ENCODE measurements at places on chromosomes 5 and 9. TPM values are rescaled to one million over a fixed set of nuclear protein-coding genes. Genes with fewer than 3 reads are reported as not detected.

Gene ITGA1
- polyA plus RNA-seq: 4.7 TPM

Gene SLC24A2
- polyA plus RNA-seq: 0.05 TPM

DNA sequence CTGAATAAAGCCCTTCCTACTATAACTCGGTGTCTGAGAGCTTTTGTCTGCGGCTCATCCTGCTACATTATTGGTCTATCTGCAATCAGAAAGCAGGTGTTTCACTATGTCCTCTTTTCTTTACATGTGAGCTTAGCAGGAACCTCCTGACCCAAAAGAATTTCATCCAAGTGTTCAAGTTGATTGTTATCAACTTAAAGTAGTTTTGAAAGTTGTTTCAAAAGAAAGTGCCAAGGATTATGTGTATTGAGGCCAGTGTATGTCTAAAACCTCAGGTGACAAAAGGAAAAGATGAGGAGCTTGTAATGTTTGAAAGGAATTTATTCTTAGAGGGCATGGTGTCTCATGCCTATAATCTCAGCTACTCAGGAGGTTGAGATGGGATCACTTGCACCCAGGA, 8.1 kb upstream of the SELENOP start:
- no peak for DNase-seq

DNA sequence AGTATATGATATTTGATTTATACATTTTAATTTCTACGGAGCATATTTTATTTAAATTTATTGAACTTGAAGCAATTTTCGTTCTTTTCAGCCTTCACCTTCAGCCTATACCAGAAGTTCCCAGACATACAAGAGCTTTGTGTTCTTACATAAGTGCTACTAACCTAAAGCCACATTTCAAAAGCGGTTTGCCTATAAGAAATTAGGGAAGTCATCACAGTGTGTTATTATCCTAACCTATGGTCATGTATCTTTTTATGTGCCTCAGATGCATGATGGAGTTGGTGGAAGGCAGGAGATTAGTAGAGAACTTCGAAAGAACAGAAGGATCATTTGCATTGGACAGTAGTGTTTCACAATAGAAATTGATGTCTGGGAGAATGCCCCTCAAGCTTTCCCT, 3.1 kb downstream of the KIF2A start:
- DNase-seq: no peak

Gene OR13C4
- polyA plus RNA-seq: not detected

DNA sequence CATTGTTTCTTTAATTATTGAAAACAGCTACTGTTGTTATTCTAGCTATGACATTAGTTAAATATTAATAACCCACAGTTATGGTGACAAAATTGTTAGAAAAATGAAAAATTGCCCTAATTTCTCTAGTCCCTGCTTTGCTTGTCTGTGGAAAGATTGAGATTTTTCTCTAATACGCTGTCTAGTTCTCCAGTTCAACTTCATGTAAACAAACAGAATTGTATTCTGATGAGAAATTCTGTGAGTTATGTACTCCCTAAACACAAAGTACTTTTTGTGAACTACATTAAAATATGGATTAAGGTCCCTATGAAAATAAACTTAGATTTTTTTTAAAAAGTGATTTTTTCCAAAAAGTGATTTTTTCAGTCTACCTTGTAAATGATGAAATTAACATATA, 8.7 kb downstream of the SLF1 start:
- no peak for DNase-seq

Gene DNM1
- 4.5 TPM for polyA plus RNA-seq

DNA sequence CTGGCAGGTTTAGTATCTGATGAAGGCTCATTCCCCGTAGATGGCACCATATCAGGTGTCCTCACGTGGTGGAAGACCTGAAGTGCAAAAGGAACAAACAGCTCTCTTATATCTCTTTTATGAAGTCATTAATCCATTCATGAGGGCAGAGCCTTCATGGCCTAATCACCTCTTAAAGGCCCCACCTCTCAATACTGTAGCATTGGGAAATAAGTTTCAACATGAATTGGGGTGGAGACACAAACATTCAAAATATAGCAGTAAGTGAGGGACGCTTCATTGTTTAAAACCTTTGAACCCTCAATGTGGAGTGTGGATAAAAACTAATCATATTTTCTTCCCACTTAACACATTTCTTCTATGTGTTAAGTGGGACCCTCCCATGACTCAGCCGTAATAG, 489.4 kb upstream of the WWC1 start:
- DNase-seq: no peak

DNA sequence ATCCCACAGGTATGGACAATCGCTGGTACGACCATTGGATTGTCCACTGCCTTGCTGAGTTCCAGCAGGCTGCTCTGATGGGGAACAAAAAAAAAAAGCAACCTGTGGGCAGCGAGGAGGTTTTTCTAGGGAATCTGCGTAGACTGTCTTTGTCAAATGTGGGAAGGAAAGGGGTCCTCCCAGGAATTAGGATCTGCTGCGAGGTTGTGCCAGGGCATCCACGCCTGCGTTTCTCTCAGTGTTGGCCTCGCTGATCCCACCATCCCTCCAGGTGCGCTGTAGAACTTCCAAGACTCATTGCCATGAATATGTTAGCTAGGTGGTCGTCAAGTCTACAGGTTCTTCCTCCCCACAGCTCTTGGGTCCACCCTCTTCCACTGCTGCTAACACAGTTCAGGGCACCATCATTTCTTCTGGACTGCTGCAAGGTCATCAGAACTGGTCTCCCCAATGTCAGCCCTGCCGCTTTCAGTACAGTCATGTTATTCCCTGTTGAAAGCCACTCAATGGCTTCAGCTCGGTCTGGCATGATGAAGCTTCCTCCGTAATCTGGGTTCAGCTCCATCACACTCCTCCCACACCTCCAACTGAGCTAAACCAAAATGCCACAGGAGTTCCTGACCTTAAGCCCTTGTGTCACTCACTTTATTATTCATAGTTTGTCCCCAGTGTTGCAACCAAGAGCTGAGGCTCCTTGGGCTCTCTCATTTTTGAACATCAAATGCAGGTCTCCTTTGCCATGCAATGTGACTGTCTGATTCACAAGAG, 79.5 kb upstream of the DMRT1 start:
- no peak for DNase-seq

DNA sequence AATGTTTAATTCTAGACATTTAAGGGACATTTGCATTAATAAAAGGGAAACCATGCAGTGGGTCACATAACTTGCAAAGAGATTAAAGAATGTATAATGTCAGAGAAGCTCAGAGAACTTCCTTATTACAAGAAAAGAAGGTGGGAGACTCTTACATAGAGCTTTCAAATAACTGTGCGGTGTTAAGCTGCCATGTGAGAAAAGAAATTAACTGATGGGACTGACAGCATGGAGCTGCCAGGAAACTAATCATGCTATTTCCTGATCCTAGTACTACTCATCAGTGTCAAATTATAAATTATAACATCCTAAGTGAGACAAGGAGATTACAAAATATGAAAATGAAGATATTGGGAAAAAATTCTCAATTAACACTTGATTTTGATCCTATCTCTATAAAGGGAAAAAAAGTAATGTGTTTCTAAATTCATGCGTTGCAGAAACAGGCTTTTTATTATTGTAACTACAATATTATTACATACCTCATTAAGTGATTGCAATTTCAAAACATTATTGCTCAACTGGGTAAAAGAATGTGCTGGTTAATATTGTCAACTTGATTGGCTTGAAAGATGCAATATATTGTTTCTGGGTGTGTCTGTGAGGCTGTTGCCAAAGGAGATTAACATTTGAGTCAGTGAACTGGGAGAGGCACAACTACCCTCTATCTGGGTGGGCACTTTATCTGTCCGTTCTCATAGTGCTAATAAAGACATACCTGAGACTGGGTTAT, 609.5 kb upstream of the NUDT12 start:
- DNase-seq: no peak

DNA sequence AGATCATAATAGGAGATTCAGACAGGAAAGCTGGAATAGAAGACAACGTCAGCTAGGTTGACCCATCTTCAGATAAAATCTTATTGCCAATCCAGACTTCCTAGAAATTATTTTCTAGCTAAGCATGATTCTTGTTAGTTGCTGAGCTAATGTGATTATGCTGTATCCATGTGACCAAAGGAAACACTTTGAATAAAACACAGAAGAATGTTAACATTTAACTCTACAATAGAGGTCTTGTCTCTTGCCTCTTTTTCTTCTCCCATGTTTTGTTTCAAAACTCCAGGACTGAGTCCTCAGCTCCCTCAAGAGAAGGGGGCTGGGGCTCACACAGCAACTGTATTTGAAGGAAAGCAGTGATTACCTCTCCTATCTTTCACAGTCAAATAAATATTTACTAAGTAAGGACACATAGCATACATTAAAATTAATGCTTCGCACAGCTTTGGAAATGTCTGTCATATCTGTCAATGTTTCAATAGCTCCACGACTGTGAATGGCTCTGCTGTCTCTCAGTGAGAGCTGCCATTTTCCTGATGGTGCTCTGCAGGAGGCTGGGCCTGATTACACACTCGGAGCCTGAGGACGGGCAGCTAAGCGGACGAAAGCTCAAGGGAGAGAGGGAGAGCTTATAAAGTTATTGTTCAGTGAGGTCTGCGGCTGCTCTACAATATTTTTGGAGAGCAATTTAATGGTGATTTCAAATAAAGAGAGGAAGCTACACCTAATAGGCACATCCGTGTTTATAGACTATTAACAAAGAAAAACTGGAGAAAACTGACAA, 64.8 kb upstream of the ZNF462 start:
- DNase-seq: no peak

Gene ABCA1
- 25.9 TPM for polyA plus RNA-seq

Gene SHISAL2B
- polyA plus RNA-seq: 0.32 TPM

DNA sequence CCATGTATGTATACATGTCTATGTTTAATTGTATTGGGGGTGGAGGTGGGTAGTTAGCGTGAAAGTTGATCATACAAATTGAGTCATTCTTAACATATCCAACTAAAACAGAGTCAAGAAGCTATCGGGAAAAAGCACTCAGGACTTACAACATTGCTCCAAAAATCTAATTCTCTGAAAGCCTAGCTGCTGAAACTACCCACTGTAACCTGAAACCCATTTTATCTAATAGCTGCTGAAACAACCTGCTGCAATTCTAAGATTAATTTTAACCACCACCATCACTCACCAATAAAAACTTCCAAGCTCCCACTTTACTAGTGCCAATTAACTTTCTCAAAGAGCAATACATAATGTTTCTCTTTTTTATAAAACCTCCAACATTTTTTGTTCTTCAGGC, 32.2 kb downstream of the KCNV2 start:
- no peak for DNase-seq

Gene IFNA2
- not detected for polyA plus RNA-seq

DNA sequence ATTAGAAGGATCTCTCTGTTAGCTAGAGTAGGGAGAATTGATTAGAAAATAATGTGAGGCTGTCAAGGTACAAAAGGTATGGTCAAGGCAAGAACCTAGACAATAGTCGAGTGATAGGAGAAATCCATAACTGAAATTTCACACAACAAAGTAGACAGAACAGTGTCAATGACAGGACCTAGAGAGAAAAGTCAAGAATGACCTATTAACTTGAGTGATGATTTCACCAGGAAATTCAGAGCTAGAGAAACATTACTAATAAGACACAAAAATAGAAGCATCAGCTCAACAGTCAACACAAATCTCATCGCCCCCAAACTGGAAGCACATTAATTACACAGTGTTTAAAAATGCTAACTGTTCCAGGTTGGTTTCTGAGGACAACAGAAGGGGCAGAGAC, 532.4 kb downstream of the CDH10 start:
- DNase-seq: no peak

DNA sequence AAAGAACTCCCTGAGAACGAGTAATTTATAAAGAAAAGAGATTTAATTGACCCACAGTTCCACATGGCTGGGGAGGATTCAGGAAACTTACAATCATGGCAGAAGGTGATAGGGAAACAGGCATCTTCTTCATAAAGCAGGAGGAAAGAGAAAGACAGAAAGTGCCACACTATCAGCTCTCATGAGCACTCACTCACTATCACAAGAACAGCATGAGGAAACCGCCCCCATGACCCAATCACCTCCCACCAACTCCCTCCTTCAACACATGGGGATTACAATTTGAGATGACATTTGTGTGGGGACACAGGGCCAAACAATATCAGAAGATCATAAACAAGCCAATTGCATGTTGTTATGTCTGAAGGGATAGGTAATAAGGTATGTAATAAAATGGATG, 935.9 kb upstream of the COX7C start:
- no peak for DNase-seq

DNA sequence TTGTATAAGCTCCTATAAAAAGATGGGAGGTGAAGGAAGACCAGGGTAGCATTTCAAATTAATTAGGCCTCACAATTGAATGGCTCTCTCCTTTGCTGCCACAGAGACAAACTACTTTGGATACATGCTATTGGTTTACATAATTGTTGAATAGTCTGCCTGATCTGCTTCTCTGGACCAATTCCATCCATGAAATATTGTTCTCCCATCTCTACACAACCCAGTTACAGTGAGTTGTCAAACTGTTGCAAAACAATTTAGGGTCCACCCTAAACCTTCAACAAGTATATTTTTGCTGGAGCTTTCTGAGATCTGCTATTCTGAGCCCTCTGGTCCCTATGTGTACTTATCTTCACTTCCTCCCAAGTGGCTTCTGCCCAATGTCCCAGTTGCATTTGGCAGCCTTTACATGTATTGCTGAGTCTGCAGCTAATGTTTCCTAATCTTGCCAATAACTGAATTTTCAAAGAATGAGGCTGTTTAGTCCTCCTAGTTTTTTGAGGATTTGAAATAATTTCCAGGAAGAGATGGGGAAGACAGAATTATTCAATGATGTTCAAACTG, 38.9 kb downstream of the AGTPBP1 start:
- no peak for DNase-seq

- DNase-seq: peak; percentile 23
Observed at GRCh38 chr5:79109527-79110492, 1.8 kb upstream of the BHMT start.

Gene ALAD
- 29.9 TPM for polyA plus RNA-seq

Gene CLIC3
- 44.6 TPM for polyA plus RNA-seq

Gene SLC36A3
- polyA plus RNA-seq: under 0.01 TPM

DNA sequence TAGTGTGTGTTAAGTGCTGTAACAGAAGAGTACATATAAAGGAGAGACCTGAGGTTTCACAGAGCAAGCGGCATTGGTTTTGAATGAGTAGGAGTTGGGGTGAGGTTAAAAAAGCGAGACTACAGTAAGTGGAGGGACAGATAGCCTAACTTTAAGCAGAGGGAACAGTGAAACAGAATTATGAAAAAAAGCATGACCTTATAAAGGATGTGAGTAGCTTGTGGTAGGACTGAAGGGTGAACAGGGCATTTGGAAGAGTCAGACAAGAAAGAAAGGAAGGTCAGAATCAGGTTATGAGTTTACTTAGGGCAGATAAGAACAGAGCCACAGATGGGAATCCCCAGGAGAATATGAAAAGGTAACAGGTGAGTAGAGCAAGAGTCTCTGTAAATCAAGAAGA, 22.5 kb downstream of the MSANTD3 start:
- DNase-seq: no peak

- no peak for DNase-seq
Observed at GRCh38 chr5:60578315-60578714, 121.7 kb downstream of the DEPDC1B start.
